ENCODE measurements at places on chromosomes 5 and 9. TPM values are rescaled to one million over a fixed set of nuclear protein-coding genes. Genes with fewer than 3 reads are reported as not detected.
A peak's percentile ranks its signal among the peaks of the same experiment; 100 is the strongest.

DNA sequence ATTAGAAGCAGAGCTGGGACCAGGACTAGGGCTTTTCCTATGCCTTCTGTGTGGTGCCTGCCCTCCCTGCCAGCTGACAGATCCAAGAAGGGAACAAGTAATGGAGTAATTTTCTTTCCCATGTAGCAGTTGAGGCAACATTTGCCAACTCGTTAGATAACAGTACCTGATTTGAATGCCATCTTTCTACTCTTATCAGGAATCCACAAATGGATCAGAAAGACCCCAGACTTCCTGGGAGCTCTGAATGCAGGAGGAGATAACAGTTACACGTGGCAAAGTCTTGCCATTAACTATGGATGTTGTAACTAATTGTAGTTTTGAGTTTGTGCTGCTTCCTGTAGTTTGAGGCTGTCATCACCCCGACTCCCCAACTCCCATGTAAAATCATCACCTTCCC is 39.2 kb downstream of the RCL1 start:
- H3K4me3 ChIP-seq, result no peak overlapping the region
- H3K4me1 ChIP-seq, result peaks cover 23% of the 10 kb centered on the region
- no peaks in the 10 kb centered on the region for H3K27me3 ChIP-seq
- no peak overlapping the region for H3K27ac ChIP-seq

The LHX2 gene
- not detected for total RNA-seq

DNA sequence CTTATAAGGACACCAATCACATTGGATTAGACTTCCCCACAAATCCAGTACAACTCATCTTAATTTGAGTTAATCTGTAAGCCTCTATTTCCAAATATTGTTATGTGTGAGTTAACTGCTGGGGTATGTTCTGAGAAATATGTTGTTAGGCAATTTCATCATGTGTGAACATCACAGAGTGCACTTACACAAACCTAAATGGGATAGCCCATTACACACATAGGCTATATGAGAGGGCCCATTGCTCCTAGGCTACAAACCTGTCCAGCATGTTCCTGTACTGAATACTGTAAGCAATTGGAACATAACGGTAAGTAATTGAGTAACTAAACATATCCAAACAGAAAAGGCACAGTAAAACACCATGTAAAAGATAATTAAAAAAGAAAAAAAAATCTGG is 19.1 kb upstream of the ARSI start:
- no peaks in the 10 kb centered on the region for H3K4me1 ChIP-seq
- DNase-seq, result no peak
- H3K27me3 ChIP-seq, result no peaks in the 10 kb centered on the region
- no peak overlapping the region for H3K27ac ChIP-seq
- no peak overlapping the region for H3K4me3 ChIP-seq
- H3K36me3 ChIP-seq, result no peaks in the 10 kb centered on the region

The DAP gene
- total RNA-seq, result 89.8 TPM

- no peak overlapping the region for H3K27ac ChIP-seq
- no peaks in the 10 kb centered on the region for H3K4me1 ChIP-seq
- H3K36me3 ChIP-seq, result no peaks in the 10 kb centered on the region
- H3K4me3 ChIP-seq, result no peak overlapping the region
- H3K27me3 ChIP-seq, result no peaks in the 10 kb centered on the region
These were observed 186.7 kb downstream of the MARCHF11 start for GRCh38 chr5:15992918-15993317.

- H3K36me3 ChIP-seq, result no peaks in the 10 kb centered on the region
- H3K27ac ChIP-seq, result no peak overlapping the region
- H3K4me1 ChIP-seq, result peaks cover 8% of the 10 kb centered on the region
- DNase-seq, result no peak
- no peaks in the 10 kb centered on the region for H3K27me3 ChIP-seq
These were observed 160.8 kb upstream of the KLF4 start for GRCh38 chr9:107650321-107650720.

DNA sequence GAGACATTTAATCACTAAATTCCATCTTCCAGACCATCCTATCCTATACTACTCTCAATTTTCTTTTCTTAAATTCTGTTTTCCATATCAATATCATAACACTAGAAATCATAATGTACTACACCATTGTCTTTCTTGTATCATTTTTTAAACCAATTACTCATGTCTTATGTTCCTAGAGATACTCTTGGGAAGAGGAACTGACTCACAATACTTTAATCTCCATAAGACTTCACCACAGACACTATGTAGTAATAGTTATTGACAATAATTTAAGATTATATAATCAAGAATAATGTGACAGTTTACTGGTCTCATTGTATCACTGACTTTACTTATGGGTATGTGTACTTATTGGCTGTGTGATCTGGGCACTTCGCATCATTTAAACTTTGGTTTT is 43.8 kb downstream of the PCDHGC5 start:
- H3K4me1 ChIP-seq, result peaks cover 18% of the 10 kb centered on the region
- peaks cover 62% of the 10 kb centered on the region for H3K36me3 ChIP-seq
- no peaks in the 10 kb centered on the region for H3K27me3 ChIP-seq
- H3K27ac ChIP-seq, result no peak overlapping the region
- DNase-seq, result no peak

The IL9 gene
- not detected for total RNA-seq

- DNase-seq, result no peak
- no peaks in the 10 kb centered on the region for H3K27me3 ChIP-seq
- no peak overlapping the region for H3K27ac ChIP-seq
These were observed 70.4 kb downstream of the TRPM6 start for GRCh38 chr9:74817281-74817810.

DNA sequence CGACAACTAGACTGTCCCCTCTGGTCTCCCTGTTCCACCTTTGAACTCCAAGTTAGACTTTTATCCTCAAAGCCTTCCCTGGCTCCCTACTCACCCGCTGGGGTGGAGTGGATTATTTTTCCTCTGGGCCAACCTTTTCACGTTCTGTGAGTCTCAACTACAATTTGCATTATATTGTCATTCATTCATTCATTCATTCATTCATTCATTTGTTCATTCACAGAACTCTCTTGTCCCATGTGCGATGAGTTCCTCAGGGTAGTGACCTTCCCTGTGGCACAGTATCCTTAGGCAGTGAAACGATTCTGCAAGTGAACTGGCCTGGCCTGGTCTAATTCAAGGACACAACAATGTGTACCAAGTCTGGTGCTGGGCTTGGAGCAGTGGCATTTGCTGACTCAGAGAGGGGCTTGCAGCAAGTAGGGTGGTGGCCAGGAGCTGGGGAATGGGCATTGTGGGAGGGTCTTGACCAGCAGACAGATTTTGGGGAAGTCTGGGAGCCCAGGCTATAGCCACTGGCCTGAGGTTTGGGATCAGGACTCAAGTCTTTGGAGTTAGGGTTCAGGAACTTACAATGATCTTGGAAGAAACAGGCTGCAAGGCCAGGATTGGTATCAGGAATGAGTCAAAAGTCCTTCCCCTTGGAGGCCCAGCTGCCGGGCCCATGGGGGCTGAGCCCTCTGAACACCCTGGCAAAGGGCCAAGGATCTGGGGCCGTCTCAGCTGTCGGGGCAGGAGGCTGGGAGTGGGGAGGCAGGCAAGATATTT is 37.2 kb upstream of the COL15A1 start:
- no peak for DNase-seq
- H3K4me1 ChIP-seq, result peaks cover 23% of the 10 kb centered on the region
- H3K27ac ChIP-seq, result peak overlapping the region; percentile 53
- H3K27me3 ChIP-seq, result no peaks in the 10 kb centered on the region
- no peaks in the 10 kb centered on the region for H3K36me3 ChIP-seq
- no peak overlapping the region for H3K4me3 ChIP-seq

The MOB3B gene
- 22.7 TPM for total RNA-seq

The RLN2 gene
- 1.3 TPM for total RNA-seq

DNA sequence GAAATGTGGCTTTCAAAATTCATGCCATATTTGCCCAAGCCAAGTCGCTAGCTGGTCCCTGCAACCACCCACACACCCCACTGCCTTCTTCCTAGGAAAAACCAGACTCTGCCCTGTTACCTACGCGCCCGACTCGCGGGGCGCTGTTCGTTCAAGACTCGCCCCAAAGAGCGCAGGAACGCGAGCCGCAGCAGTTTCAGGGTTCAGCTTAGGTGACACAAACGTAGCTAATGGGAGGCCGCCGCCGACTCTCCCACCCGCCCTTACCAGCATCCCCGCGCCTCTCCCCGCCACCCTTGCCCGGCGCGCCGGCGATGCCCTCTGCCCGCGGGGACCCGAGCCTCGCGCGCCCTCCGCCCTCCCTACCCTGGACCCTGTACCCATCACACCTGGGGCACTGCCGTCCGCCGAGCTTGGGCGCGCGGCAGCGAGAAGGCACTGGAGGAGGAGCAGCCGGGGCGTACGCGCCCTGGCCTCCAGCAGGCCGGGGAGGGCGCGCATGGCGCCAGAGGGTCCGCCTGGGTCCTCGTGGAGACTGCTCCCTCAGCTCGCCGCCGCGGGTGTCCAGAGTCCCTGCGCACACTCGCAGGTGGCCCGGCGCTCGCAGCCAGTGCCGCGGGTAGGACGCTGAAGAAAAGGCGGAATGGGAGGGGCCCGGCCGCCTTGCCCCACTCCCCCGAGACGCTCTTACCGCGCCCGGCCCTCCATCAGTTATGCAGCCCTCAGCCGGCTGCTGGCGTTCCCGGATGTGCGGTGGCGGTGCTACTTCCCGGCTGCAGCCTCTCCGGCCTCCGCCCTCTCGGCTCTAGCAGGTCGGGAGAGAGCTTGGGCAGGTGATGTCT is at the start of gene EMB:
EMB (minus strand) TSS at position 638 of the 842 bp plus-strand sequence; CDS start at position 501, 137 bp downstream.
- H3K27ac ChIP-seq, result peak within 1 kb of the TSS; percentile 74
- peak within 1 kb of the TSS; percentile 62 for H3K4me3 ChIP-seq
- peaks cover 8% of the 10 kb centered on the region for H3K4me1 ChIP-seq
- H3K36me3 ChIP-seq, result no peaks in the 10 kb centered on the region
- peaks cover 6% of the 10 kb centered on the region for H3K27me3 ChIP-seq

The TYRP1 gene
- 5.8 TPM for total RNA-seq

DNA sequence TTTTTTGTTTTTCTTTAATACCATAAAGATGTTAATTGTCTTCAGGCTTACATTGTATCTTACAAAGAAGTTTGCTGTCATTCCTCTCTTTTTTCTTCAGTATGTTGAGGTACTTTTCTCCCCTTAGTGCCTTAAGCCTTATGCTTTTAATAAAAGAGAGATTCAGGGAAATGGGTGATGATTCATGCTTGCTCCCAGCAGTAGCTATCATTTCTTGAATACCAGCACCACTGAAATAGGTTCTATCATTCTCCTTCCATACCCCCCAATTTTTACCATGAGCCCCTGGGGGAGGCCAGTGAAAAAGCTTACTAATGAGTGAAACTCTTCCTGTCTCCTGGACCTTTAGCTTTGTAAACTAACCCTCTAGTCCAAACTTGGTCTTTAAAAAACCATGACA is 165.0 kb downstream of the FBXL7 start:
- DNase-seq, result no peak
- H3K36me3 ChIP-seq, result no peaks in the 10 kb centered on the region
- H3K4me3 ChIP-seq, result no peak overlapping the region
- H3K27ac ChIP-seq, result no peak overlapping the region

GRCh38 chr5:39992617-39993202 is 567.9 kb upstream of the DAB2 start:
- H3K4me1 ChIP-seq, result no peaks in the 10 kb centered on the region
- DNase-seq, result no peak
- H3K27me3 ChIP-seq, result no peaks in the 10 kb centered on the region
- no peak overlapping the region for H3K27ac ChIP-seq
- no peaks in the 10 kb centered on the region for H3K36me3 ChIP-seq
- no peak overlapping the region for H3K4me3 ChIP-seq

DNA sequence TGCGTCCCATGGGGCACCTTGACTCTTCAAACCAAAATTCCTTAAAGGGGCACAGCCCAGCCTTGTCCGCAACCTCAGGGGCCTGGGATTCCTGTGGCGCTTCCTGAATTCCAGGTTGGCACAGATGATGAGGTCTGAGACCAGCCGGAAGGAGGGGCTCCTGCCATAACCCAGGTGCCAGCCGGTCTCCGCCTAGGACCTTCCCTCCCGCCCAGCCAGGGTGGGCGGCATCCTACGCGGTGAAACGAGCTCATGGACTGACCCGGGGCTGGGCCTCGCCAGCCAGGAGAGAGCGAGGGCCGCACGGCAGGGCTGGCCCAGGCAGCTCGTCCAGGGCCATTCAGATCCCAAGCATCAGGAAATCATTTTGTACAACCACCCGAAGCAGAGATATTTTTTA is 23.0 kb downstream of the AMBP start:
- no peaks in the 10 kb centered on the region for H3K27me3 ChIP-seq
- peaks cover 5% of the 10 kb centered on the region for H3K36me3 ChIP-seq
- no peak overlapping the region for H3K27ac ChIP-seq
- H3K4me3 ChIP-seq, result no peak overlapping the region
- no peaks in the 10 kb centered on the region for H3K4me1 ChIP-seq

- H3K27me3 ChIP-seq, result no peaks in the 10 kb centered on the region
- DNase-seq, result no peak
- no peaks in the 10 kb centered on the region for H3K4me1 ChIP-seq
- H3K27ac ChIP-seq, result no peak overlapping the region
These were observed 708.0 kb upstream of the GRAMD2B start for GRCh38 chr5:125715216-125715615.

DNA sequence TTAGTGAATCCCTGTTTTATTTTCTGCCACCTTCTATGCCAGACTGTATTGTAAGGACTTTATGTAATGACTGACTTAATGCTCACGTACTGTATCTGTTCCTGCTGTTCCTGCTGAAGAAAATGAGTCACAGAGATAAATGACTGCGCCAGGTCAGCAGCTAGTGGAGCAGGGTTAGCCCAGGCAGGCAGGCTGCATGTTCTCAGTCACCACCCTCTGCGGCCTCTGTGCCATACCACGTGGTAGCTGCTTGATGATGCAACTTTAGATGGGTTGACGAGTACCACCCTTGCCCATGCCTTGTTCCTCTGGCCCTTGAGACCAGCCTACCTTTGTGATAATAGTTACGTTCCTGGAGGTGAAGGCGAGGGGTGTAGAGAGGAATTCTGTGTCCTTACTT is 161.9 kb downstream of the TRIO start:
- H3K4me3 ChIP-seq, result no peak overlapping the region
- DNase-seq, result no peak
- no peak overlapping the region for H3K27ac ChIP-seq
- H3K36me3 ChIP-seq, result peaks cover 51% of the 10 kb centered on the region
- H3K4me1 ChIP-seq, result peaks cover under 1% of the 10 kb centered on the region
- no peaks in the 10 kb centered on the region for H3K27me3 ChIP-seq

The DBH gene
- total RNA-seq, result not detected

DNA sequence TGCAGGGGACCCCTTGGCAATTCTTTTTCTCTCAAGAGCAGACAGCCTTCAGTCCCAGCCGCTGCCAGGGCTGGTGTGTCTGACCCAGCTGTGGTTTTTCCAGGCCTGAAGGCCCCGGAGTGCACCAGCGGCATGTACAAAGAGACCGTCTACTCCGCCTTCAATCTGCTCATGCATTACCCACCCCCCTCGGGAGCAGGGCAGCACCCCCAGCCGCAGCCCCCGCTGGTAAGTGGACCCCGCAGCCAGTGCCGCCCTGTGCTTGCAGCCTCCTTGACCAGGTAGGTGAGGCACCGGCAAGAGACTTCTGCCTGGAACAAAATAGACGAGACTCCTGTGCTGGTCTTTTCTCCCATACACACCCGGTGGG is 1.3 kb downstream of the TCF7 start:
- H3K36me3 ChIP-seq, result no peaks in the 10 kb centered on the region
- H3K4me3 ChIP-seq, result peak overlapping the region; percentile 74
- no peak for DNase-seq
- H3K4me1 ChIP-seq, result peaks cover 18% of the 10 kb centered on the region

- no peaks in the 10 kb centered on the region for H3K27me3 ChIP-seq
- H3K4me3 ChIP-seq, result peak overlapping the region; percentile 4
- H3K4me1 ChIP-seq, result peaks cover 69% of the 10 kb centered on the region
These were observed 894 bp downstream of the LRRTM2 start for GRCh38 chr5:138874241-138874640.

Data from lower lobe of right lung (tissue), 2 donors.